ENCODE measurements at places on chromosomes 7 and 10.

DNA sequence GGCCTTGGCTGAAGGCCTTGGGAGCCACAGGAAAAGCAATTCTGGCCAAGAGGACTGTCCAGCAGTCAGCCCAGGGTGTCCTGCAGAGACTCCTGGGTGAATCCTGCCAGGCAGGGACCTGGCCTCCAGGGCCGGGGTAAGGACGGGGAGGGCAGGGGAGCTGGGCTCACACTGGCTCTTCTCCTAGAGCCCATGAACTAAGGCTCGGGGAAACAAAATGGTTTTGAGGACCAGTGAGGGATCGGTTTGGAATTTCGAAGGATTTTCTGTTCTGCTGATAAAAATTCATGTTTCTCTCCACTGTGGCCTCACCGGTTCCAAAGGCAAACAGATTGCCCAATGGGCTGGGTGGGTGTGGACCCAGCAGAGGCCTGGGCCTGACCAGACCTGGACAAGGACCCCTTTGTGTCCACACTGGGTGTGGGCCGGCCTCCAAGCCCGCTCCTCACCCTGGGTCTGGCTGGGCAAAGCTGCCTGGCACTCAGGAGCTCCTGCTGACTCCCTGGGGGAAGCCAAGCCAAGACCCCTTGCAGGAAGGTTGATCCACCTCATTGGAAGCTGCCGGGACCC lies 27.3 kb downstream of the FAM20C start:
- DNase-seq: no peak

DNA sequence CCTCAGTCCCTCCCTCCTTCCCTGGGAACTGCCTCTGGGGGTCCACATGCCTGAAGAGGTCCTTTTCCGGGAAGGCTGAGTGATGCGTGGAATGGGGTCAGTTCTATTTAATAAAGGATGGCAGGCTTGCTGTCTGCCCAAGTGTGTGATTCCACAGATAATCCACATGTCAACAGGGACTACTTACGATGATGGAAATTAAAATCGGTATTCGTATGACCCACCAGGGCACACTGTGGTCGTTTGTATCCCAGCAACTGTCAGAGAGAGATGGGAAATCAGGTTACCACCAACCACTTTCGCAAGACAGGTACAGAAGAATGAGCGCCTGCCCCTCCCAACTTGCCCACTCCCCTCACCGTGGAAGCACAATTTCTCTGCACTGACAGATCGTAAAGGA lies 110.3 kb downstream of the VIPR2 start:
- no peak for DNase-seq

DNA sequence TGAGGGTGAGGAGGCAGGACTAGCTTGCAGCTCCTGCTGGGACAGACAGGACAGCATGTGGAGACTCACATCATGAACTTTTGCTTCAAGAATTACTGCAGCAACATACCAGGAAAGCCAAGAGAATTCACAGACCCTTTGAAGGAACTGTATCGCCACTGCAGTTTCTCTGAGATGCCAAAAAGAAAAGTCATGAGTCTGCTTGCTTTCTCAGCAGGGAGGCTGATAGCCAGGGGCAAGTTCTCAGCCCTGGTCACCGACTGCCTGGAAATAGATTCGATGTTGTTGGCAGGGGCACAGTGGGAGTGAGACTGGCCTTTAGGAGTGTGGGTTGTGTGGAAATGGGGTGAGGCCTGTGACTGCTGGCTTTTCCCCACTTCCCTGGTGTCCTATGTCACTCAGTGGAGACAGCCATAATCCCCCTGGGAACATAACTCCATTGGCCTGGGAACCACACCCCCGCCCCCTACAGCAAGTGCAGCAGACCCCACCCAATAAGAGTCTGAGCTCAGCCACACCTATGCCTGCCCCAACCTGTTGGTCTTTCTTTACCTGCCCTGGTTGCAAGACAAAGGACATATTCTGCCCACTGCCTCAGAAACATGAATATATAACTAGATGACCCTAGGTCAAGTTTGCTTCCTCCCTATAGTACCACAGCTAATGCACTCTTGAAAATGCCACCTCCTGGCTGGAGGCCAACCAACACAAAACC lies 1.6 kb upstream of the SAMD9 start:
- DNase-seq: no peak

GRCh38 chr10:16401416-16401815 lies 35.4 kb upstream of the PTER start:
- DNase-seq: no peak

GRCh38 chr7:78052112-78052511 lies 253.5 kb downstream of the PHTF2 start:
- no peak for DNase-seq

DNA sequence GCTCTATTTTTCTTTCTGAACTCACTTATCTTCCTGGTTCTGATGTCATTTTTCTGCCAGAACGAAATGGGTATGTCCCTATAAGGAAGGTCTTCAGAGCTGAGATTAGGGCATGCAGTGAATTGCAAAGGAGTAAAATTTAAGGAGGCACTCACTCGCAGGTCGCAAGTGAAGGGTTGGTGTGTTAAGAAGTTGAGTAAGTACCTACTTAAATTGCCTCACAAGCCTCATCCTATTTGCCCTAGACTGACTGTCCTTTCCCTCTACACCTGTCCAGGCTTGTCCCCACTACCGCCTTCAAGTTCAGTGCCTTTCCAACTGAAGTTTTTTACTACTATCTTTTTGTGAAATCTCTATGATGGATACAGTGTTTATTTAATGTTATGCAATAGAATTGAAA lies 191.5 kb downstream of the AHR start:
- DNase-seq: no peak

GRCh38 chr7:123746931-123747488 lies 1.8 kb downstream of the WASL start:
- no peak for DNase-seq

GRCh38 chr10:84588426-84588825 lies 260.0 kb downstream of the CCSER2 start:
- no peak for DNase-seq

Data from stimulated activated CD4-positive, alpha-beta T cell treated with anti-CD3 and anti-CD28 coated beads, Interleukin-12 subunit alpha, Interleukin-12 subunit beta, amount 100 ng/mL, for 4 hours (primary cell).